ENCODE measurements at places on chromosomes 3 and 15.

GRCh38 chr15:52780172-52780980 is 9.8 kb downstream of the ONECUT1 start:
- DNase-seq, result peak; percentile 45

GRCh38 chr3:194806991-194807630 is 121.4 kb downstream of the FAM43A start:
- no peak for DNase-seq

DNA sequence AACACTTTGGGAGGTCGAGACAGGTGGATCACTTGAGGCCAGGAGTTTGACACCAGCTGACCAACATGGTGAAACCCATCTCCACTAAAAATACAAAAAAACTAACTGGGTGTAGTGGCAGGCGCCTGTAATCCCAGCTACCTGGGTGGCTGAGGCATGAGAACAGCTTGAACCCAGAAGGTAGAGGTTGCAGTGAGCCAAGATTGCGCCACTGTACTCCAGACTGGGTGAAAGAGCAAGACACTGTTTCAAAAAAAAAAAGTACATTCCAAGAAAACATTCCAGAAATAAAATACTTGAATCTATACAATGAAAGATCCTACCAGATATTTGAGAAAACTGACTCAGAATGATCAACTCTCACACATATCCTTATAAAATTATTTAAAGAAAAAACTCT is 30.4 kb downstream of the TFDP2 start:
- no peak for DNase-seq

GRCh38 chr3:197854596-197855343 is 63.7 kb downstream of the LRCH3 start:
- no peak for DNase-seq

DNA sequence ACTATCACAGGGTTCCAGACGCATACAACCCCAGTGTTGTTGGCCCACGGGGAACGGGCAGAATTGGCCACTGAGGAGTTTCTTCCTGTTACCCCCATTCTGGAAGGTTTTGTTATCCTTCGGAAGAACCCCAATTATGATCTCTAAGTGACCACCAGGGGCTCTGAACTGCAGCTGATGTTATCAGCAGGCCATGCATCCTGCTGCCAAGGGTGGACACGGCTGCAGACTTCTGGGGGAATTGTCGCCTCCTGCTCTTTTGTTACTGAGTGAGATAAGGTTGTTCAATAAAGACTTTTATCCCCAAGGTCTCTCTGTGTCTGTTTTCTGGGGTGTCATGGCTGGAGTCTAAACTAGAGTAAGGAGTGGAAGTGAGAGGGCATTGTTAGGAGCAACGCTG is 5.7 kb upstream of the EIF4G1 start:
- DNase-seq, result no peak

DNA sequence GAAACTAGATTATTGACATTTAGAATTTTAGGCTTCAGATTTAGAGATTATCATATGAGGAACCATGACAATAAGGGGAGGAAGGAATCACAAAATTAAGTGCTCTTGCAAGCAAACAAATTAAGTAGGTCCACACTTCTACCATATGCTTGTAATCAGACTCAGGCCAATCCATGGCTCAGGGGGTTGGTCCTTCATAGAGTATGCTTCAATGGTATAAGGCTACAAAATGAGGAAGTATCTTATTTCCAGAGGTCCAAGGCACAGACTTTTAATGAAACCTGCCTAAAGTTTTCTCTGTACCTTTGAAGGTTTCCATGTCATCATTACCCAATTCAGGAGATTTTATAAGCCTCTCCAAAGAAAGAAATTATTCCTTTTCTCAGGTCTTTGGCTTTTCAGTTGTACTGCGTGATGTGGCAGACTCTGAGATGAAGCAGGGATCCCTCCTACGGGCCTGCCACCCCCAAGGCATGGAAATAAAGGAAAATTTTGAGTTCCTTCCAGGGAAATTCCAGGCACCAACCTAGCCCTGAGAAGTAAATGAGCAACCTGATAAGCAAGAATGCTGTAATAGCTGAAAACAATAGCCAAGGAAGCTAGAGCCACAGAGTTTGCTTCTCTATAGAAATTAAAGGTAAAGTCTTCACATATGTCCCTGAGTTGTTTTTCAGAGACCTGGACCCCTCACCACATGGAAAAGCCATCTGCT is 36.3 kb downstream of the SERPINI2 start:
- no peak for DNase-seq

GRCh38 chr3:41033956-41034519 is 165.3 kb upstream of the CTNNB1 start:
- DNase-seq, result no peak

DNA sequence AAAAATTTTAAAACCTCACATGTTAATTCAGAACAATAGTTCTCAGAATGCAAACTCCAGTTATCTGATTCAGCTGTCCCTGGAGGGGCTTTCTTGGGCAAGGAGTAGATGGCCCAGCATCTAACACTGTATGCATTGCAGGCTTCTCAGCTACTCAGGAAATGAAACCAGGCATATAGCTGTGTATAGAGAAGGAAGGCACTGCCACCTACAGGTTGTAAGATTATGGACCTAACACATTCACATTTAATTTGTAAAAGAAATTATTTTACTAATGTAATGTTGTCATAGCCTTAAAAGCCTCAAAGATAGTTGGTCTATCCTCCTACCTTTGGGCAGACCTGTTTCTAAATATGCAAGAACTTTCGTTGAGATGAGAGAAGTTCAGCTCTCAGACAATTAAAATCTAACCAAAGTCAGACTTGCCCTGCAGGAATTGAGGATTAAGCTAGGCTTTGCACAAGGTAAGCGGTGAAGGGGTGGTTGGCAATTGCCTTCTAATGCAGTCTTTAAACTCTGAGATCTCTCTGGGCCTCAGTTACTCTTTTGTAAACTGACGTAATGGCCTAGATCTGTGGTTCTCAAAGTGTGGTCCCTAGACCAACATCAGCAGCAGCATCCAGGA is 132.8 kb upstream of the SLC24A5 start:
- no peak for DNase-seq

DNA sequence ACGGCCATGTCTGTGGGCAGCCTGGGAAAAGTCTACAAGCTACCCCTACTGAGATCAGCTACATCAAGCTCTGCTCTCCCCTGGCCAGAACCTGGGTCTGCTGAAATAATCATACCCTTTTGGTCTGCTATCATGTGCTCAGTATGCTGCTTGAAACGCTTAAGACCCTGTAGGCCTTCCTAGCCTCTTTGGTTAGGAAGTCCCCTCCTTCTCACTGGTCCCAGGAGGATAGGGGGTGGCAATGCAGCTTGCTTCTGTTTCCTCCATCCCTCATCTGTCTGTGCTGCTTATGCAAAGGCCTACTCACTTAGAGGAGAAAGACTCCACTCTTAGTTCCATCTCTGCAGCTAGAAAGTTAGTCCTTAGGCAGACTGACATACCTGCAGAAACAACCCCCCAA is 118.2 kb upstream of the RASGRP1 start:
- no peak for DNase-seq

GRCh38 chr3:194279701-194280360 is 71.3 kb downstream of the CPN2 start:
- no peak for DNase-seq

GRCh38 chr3:38829404-38829803 is 13.4 kb upstream of the SCN10A start:
- no peak for DNase-seq
